Kidney epithelial cell (primary cell): ENCODE measurements at places on chromosomes 5 and 9. TPM values are rescaled to one million over a fixed set of nuclear protein-coding genes. Genes with fewer than 3 reads are reported as not detected.

The IFNA4 gene
- not detected in 2 replicates for total RNA-seq

The NUTM2F gene
- not detected in 2 replicates for total RNA-seq

GRCh38 chr9:79665369-79665768 lies 93.6 kb downstream of the TLE4 start:
- no peak for DNase-seq

DNA sequence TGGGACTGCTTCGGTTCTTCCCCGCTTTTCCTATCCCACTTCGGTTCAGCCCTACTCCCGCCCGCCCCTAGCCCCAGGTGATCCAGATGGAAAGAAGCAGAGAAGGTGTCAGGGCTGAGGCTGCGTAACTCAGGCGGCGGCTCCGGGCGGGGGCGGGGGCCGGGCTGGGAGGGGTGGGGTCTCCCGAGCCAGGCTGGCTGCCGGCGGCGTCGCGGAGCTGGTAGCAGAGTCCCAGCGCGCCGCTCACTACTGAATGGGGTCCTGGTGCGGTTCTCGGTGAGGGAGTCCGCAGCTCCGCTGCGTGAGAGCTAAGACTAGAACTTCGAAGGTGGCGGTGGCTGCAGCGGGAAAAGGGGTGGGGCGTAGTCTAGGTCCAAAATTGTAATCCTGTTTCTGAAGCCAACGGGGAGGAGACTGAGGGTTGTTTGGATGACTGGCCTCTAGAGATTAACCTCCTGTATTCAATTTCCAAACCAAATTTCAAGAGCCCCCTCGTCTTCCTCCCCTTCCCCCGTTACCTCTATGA lies 1.4 kb downstream of the PRR16 start:
- DNase-seq = no peak
